ENCODE measurements at places on chromosomes 2 and 18.

DNA sequence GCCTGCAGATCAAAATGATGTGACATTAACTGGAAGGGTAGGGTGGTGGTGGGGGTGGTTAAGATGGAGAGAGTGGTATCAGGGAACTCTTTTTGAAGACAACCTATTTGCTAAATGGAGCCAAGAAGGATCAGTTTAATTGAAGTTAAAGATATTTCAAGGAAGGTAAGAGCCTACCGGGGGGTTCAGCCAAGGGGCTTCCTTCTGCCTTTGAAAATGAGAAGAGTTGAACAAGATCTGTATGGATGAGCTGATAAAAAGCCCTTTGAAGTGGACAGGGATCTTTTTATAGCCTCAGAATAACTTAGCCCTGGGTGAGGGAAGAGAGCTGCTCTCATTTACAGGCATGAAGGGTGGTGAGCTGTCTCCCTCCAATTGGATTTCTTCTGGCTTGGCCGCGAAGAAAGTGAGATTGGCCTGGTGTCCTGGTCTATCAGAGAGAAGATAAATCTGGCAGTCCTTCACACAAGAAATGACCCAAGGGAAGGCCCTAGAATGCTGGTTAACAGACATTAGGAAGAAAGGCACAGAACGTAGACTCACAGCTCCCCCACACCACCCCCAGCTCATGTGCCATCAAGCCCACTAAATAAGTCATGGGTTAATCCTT lies 439.8 kb downstream of the TNS1 start:
- no peak for DNase-seq

DNA sequence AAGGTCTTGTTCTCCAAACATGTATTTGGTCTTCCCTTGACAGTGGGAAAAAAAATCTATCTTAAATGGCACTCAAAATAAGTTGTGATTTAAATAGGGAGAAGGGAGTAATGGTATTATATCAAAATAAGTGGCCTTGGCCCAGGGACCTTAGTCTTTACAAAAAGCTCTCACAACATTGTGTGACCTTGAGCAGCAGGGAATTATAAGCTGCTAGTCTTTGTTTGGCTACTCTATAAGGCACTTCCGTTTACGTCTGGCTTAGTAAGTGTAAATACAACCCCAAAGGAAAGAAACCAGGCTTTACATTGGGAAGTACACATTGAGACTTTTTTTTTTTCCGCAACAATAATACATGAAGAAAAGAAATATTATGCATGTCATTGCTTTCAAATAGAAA lies 734.0 kb upstream of the LINC00305 start:
- DNase-seq, result no peak

- no peak for DNase-seq
Measured at GRCh38 chr18:32174719-32175118, 15.1 kb upstream of the MEP1B start.

GRCh38 chr18:48949050-48949605 lies 1.6 kb downstream of the SMAD7 start:
- DNase-seq, result peak; percentile 46

GRCh38 chr2:225233234-225233633 lies 166.3 kb upstream of the NYAP2 start:
- DNase-seq, result no peak

DNA sequence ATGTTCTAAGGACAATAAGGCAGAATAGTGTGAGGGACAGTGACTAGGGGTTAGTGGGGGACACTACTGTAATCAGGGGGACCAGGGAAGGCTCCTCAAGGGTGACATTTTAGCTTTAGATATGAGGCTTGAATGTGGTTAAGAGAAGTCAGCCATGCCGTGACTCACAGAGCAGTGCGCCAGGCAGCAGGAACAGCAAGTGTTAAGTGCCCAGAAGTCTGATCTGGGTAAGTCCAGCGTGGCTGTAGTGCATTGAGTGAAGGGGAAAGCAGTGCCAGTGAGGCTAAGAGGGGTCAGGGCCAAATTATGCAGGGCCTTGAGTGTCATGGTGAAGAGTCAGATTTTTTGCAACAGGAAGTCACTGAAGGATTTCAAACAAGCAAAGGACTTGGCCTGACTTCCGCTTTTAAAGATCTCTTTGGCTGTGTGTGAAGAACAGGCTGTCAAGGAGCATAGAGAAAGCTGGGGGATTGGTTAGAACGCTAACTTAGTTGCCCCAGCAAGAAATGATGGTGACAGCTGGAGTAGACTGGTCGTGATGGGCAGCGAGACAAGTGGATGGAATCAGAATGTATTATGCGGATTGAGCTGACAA lies 151.5 kb downstream of the MSH2 start:
- no peak for DNase-seq

DNA sequence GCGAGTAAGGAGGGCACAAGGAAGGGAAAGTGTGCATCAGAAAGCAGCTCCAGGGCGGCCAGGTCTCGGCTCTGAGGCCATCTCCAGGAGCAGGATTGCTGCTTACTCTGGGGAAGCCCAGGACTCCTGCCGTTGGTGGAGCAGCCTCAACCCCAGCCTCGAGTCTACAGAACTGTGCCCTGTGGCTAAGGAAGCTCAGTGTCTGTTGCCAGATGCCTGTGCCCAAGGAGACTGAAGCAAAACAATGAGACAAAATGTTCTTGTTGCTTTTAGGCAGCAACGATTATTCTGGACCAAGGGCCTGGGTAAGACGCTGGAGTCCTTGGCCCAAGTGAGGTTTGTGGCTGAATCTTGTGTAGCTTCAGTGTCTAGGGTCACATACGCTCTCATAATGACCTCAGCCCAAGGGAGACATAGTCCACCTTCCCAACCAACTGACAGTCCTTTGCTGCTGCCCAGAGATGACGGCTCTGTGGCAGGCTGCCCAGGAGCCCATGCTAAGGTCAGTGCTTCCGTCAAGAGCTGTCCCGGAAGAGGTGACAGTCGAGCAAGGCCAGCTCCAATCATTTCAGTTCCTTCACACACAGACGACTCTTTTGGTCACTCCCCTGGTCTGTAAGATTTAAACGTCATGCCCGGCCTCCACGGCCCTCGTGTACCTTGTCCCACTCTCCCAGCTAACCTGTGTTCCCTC lies 223.8 kb downstream of the TTC32 start:
- no peak for DNase-seq

DNA sequence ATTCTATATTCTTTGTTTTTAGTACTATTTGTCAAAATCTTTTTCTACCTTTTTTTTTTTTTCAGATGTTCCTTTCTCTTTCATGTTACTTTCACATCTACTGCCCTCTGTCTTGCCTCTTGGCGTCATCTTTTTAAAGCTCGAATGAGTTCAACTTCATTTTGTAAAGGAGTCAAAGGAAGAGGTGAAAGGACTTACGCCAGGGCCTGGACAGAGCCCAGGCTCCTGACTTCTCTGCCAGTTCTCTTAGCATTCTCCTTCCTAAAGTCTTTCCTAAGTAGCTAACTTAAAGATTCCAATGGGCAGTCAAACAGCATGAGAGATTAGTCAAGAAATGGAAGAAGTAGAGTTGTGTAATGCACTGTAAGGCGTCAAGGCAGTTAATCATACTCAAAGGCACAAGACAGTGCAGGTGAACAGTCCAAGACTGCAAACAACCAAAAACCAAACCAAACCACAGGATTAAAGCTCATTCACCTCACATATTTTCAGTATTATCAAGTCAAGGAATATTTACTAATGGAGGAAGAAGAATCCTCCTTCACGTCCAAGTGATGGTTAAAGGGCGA lies 301.7 kb downstream of the TCF4 start:
- DNase-seq, result no peak

DNA sequence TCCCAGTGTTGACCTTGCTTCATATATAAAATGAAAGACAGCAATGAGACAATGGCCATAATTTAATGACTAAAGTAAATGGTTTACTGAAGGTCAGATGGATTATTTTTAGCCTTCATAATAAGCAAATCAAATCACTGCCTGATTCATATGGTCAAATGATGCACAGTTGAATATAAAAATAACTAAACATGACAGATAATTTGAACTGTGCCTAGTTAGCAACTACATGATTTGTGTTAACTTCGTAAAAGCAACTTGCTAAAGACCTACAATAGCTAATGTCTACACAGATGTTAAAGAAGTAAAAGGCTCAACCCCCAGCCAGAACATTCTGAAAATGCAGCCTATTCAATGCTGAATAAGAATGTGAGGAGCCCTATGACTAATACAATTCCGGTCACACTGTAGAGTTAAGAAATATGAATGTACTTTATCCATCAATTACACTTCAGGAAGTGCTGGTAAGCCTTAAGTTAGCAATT lies 590.8 kb upstream of the CDH2 start:
- no peak for DNase-seq

DNA sequence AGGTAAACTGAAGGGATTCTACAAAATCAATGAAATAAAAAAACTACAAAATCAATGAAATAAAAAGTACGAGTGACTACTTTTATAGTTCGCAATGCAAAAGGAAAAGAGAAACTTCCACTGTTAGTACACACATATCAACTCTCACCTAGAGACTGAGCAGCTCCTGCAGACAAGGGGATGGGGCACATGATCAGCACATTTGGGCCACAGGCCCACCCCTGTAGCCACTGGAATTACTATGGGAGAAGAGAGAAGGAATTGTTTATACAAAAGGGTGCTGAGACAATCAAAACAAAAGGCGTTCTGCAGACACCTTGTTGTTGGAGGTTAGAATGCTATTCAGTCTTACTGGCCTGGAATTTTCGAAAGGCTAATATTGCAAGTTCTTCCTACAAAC lies 34.7 kb upstream of the CD226 start:
- no peak for DNase-seq

- peak; percentile 18 for DNase-seq
Measured at GRCh38 chr2:112622528-112622849, 23.2 kb upstream of the SLC20A1 start.

- no peak for DNase-seq
Measured at GRCh38 chr2:10762651-10763460, 41.4 kb downstream of the ATP6V1C2 start.

DNA sequence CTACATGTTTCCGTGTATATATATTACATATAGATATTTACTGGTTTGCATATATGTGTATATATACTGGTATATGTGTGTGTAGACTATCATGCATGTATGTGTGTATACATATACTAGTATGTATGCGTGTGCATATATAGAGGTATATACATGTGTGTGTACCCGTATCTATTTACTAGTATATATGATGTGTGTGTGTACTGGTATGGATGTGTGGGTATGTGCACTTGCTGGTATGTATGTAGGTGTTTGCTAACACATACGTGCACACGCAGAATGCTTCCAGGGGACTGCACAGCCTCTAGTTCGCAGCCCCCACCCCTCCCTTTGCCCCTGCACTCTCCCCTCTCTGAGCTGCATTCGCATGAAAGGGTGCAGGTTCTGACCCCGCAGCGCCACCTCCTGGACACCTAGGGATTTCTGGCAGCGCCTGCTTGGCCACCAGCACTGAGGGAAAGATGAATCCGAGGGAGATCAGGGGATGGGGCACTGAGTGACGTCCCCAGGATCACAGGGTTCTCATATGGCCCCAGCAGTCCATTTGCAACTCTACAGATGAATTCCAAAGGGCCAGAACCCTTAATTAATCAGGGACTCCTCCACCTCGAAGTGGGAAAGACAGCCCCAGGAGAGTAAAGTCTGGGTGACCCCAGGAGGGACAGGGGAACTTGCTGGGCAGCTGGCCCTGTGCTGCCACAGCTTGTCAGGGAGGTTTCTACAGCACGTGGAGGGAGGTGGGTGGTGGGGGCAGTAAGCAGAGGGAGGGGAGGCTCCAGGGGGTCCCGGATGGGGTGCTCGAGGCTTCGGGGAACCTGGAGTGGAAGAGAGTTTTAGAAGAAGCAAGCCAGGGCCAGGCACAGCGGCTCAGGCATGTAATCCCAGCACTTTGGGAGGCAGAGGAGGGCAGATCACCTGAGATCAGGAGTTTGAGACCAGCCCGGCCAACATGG lies 66.8 kb upstream of the ASAP2 start:
- peak; percentile 86 for DNase-seq

GRCh38 chr18:23281626-23282436 lies 146.5 kb downstream of the CABLES1 start:
- peak; percentile 6 for DNase-seq

GRCh38 chr18:73545472-73545871 lies 602.2 kb downstream of the FBXO15 start:
- DNase-seq, result no peak

- no peak for DNase-seq
Measured at GRCh38 chr2:191276792-191277465, 31.7 kb downstream of the MYO1B start.

GRCh38 chr2:176133389-176133788 lies 3.9 kb downstream of the HOXD8 start:
- peak; percentile 36 for DNase-seq

- DNase-seq, result no peak
Measured at GRCh38 chr2:156429211-156429610, 7.0 kb upstream of the GPD2 start.

DNA sequence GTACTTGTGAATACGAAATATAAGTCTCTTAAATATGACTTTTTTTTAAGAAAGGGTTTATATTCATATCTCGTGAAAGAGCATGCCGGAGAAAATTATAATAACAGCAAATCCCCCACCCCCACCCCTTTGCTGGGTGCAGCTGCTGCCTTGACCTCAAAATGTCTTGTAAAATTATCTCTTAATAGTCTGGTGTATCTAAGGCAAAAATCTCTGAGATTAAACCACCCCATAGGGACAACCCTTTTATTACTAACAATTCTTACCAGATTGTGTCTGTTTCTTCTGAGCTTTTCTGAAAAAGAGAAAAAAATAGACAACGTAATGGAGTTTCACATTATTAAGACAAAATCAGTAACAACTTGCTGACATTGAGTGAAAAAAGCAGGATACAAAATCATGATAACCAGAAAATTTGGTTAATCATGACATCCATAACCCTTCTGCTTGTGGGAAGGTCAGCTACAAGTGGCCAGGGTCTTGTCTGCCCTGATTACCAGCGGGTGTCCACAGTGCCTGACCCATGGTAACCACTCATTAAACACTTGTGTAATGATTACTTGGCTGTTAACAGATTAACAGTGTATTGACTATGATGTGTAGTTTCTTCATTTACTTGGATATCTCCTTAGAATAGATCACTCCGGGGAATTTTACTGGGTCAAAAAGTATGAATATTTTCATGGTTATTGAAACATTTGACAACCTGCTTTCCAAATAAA lies 1.5 kb downstream of the STRADB start:
- peak; percentile 67 for DNase-seq

GRCh38 chr2:12270876-12271588 lies 445.7 kb upstream of the TRIB2 start:
- no peak for DNase-seq
